ENCODE measurements at places on chromosomes 6 and 20.

GRCh38 chr6:112622036-112622435, 274.9 kb downstream of the RFPL4B start:
- DNase-seq: no peak

DNA sequence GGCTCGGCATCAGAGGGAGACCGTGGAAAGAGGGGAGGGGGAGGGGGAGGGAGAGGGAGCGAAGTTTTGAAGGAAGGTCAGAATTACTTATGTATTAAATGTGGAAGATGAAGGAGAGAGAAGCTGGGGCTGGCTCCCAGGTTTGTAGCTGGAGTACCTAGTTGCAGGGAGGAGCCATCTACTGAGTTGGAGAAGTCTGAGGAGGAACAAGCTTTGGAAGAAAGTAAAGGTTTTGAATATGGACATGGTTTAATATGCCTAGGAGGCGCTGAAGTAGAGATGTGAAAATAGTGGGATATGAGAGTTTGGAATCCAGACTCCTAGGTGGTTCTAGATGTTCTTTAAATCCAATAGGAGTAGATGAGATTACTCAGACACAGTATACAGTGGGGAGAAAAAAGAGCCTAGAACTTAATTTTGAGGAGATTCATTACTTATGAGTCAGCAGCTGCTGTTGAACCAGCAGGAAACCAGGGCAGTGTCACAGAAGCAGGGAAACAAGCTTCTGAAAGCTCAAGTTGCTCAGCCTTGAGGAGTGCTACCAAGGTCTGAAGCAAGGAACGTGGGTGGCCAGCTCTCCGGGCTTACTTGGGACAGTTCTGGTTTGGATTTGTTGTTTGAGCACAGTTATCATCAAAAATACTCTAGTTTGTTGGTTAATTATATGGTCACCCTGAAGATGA, 149.3 kb downstream of the UTRN start:
- DNase-seq: no peak

GRCh38 chr6:64121011-64121565, 485.5 kb downstream of the PHF3 start:
- DNase-seq: no peak

GRCh38 chr6:29747688-29748250, 24.5 kb downstream of the HLA-F start:
- no peak for DNase-seq

- DNase-seq: no peak
Observed at GRCh38 chr6:53041356-53041755, 23.8 kb upstream of the FBXO9 start.

Data from midbrain (tissue), 1 donor.